ENCODE measurements at places on chromosomes 4 and X.

- ATAC-seq = no peak
These were observed 7.1 kb downstream of the CPZ start for GRCh38 chr4:8599657-8600056.

GRCh38 chrX:37746951-37747350 lies 32.9 kb upstream of the CYBB start:
- ATAC-seq = no peak

DNA sequence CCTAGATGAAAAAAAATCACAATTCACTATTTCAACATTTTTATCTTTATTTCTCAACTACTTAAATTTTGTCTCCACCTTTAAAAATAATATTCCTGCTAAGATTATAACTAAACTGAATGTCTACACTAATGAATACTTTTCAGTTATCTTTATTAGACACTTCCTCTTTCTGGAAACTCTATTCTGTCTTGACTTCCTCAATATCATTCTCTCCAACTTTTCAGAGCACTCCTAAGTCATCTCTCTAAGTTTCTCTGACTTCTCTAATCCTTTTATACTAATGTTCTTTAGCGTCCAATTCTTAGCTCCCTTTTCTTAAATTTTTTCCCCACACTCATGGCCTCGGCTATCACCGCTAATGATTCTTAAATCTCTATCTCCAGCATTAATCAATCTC lies 374.2 kb downstream of the FBXO8 start:
- ATAC-seq = no peak

DNA sequence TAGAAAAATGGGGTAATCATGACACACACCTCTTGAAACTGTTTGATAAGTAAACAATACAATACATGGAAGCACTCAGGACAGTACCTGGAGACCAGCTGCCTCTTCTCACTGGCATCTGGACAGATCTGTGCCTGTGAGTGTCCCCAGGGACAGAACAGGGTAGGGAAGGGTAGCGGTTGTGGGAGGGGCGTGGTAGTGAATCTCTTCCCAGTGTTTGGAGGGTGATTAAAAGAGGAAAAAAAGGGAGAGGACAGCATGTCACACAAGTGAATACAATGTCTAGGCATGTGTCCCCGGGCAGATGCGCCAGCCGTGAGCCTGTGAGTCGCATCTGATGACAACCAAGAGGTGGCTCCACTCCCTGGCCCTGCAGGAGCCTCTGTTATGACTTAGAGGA lies 138.8 kb upstream of the MSX1 start:
- ATAC-seq = no peak

GRCh38 chrX:104098151-104098808 lies 14.0 kb upstream of the ZCCHC18 start:
- ATAC-seq = peak; percentile 83

- no peak for ATAC-seq
These were observed 3.2 kb upstream of the UGT2B7 start for GRCh38 chr4:69092980-69093568.

DNA sequence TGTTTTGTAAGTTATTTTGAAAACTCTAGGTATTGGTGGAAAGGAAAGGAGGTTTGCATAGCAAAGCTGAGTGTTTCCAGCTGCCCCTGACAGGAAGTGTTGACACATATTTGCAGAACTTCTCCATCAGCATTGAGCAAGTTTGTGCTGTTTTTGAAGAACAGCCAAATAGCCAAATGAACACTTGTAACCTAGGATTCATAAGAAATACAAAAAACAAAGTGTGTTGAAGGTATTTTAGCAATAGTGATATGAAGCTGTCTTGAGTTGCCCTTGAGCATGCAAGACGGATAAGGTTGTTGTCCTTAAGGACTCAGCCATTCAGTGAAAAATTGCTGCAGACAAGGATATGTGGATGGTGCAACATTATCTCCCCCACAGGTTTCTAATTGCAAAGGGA lies 68.3 kb upstream of the PGM2 start:
- no peak for ATAC-seq

DNA sequence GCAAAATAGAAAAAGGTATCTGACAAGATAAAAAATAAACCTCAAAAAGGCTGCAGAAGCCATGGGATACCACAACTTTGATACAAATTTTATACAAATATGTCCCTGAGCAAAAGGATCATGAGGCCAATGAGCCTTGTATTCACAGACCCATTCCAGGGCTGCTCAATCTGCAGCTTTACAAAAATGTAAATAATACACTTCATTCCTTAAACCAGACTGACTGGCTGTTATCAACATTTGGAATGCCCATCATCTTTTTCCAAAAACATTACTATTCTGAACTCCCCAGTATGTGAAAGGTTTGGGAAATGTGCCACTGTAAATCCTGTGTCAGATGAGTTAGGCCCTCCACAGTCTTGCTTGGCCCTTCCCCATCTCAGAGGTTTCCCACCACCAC lies 25.5 kb downstream of the SCARB2 start:
- ATAC-seq = no peak

GRCh38 chr4:7771056-7771455 lies 168.6 kb downstream of the AFAP1 start:
- ATAC-seq = no peak

- no peak for ATAC-seq
These were observed 18.1 kb downstream of the OFD1 start for GRCh38 chrX:13752646-13753045.

GRCh38 chr4:83124111-83124780 lies 9.7 kb upstream of the PLAC8 start:
- no peak for ATAC-seq

DNA sequence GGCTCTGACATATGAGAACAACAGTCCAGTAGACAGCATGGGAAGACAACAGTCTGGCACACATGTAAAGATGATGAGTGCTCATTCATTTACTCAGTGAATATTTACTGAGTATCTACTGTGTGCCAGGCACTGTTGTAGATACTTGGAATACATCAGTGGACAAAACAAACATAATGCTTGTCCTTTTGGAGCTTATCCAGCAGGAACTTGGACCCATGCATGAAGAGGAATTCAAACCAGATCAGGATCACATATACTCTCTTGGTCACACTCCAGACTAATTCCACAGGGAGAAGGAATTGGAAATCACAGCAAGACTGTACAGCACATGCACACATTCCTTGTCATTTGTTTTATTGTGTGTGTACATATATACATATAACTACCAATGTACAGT lies 217.6 kb upstream of the TTC29 start:
- ATAC-seq = no peak

- ATAC-seq = no peak
These were observed 600.4 kb upstream of the CPXCR1 start for GRCh38 chrX:88146577-88146976.

GRCh38 chr4:60019180-60019579 lies 1180.9 kb upstream of the ADGRL3 start:
- no peak for ATAC-seq

DNA sequence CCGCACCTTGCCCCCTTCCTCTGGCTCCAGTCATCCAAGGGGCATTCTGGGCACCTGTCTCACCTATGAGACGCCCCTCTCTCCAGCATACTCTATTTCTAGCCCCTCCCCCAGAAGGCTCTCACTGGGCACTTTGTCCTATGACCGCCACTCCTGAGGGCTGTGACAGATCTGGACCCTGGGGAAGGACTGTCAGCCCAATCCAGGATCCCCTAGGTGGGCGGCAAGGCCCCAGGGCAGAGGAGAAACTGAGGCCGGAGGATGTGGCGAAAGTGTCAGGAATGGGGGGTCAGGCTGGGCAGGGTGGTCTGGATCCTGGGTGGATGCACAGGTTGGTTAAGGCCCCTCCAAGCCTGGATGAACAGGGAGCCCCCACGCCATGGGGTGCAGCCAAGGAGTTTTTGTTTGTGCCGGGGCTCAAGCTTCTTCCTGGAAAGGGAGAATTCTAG lies 16.2 kb upstream of the NAT8L start:
- no peak for ATAC-seq

DNA sequence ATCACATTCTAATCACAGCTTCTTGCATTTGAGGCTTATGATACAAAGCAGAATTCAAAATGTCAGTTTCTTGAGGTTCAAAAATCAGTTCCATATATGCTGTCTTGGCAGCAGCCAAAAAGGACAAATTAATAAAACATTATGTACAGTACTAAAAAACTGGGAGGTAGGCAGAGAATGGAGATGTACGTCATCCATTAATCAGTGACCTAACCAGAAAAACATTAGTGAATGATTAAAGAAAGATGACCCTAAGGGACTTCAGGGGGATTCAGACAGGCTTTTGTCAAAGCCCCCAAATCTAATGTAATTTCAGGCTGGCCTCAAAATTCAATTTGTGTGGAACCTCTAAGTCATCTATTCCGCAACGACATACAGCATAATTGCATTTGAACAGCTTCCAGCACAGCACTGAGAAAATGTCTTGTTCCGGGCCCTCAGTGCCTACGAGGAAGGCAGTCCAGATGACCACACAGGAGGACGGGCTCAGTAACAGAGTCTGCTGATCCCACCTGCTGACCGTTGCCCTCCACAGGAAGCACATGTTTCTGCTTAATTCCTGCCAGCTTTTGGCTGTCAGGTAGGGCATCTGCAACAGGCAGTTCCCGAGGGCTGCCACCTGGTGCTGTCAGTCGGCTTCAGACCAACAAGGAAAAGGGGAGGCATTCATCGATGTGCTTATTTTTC lies 83.8 kb upstream of the HHIP start:
- peak; percentile 89 for ATAC-seq

DNA sequence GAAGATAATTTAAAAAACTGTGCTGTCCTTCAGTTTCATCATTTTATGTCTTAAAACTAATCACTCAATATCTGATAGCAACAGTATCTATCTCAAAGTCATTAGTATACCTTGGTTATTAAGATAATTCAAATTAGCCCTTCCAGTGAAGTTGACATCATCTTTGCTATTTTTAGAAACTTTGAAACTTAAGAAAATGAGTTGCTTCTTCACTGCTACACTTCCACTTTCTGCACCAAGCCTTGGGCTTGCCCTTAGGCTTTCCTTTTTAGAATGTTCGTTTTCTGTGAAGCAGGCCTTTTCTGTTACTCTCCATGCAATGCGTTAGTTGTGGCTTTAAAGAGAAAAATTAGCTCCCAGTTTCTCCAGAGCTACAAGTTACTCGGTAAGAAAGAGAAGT lies 4.4 kb upstream of the VAMP7 start:
- ATAC-seq = no peak

DNA sequence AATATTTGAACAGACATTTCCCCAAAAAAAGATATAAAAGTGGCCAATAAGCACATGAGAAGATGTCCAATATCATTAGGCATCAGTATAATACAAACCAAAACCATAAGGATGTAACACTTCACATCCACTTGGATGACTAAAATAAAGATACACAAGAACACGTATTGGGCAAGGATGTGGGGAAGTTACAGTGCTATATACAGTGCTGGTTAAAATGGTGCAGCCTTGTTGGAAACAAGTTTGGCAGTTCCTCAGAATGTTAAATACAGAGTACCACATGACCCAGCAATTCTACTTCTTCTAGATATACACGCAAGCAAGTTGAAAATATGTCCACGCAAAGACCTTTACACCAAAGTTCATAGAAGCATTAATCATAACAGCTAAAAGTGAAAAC lies 58.9 kb downstream of the HAUS3 start:
- ATAC-seq = no peak

DNA sequence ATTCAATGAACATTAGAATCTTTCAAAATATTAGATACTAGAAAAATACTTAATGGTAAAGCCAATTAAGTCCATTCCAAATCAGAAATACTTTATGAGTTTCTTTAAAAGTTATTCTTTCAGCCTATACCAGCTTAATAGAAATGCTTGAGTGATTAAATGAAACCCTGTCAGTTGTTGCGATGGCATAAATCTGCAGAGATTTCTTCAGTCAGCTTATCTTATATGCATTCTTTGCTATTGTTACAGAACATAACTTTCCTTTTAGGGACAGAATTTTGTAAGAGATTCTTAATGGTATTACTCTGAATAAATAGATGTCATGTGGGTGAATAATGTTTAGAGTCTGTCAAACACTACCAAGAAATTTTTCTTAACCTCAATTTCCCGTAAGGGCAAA lies 325.0 kb upstream of the HAND2 start:
- ATAC-seq = peak; percentile 78

GRCh38 chr4:83618431-83618830 lies 82.5 kb downstream of the GPAT3 start:
- peak; percentile 57 for ATAC-seq

GRCh38 chr4:76570141-76570973 lies 135.3 kb downstream of the SHROOM3 start:
- ATAC-seq = peak; percentile 70

- ATAC-seq = no peak
These were observed 44.3 kb downstream of the HSD17B13 start for GRCh38 chr4:87278335-87278794.

GRCh38 chrX:96985046-96985445 lies 101.3 kb downstream of the RPA4 start:
- ATAC-seq = no peak

DNA sequence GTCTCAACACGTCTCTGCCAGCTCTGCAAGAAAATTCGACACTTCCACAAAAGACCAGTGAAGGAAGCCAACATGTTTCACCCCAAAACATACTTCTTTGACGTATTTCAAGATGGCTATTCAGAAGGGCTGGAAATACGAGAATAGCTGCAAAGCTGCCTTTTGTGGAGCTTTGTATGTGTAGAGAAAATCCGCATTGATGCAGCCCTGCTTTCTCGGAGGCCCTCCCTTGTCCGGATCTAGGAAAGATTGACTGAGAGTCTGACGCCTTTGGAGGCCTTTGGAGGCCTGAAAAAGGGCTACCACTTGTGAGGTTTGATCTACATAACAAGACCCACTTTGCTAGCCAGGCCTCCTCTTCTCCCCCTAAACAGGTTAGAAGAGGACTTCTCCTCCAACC lies 12.2 kb downstream of the SAT1 start:
- ATAC-seq = no peak

GRCh38 chrX:40144576-40144975 lies 46.8 kb upstream of the BCOR start:
- ATAC-seq = no peak

GRCh38 chrX:155896512-155896911 lies 15.4 kb downstream of the VAMP7 start:
- ATAC-seq = no peak

- no peak for ATAC-seq
These were observed 10.8 kb downstream of the ALB start for GRCh38 chr4:73414936-73415271.

DNA sequence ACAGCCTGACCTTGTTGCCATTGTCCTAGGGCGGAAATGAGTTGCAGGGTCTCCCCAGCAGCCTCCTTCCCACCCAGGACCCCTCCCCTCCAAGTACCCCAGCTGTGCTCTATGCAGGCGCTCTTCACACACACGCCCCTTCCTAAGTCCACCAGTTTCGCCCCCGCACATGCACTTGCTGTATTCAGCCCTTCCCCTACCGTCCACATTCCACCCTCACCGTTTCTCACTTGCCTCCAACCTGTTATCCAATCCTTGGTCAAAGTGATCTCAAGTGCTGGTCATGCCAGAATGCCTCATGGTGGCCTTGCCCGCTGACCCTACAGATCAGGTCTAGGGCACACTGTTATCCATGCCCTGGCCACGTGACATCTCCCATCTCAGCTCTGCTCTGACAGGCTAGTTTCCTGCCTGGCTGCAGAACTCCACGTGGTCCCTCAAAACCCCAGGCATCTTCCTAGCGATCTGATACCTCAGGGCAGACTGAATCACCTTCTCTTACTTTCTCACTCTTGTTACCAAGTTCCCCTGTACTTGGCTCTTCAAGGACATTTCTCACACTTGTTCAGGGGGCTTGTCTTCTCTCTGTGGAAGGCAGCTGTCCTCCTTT lies 39.7 kb downstream of the NSG1 start:
- ATAC-seq = no peak
